ENCODE measurements at places on chromosomes 5 and 9.

GRCh38 chr9:93231121-93231694, 47.3 kb downstream of the WNK2 start:
- DNase-seq: peak; percentile 19

GRCh38 chr9:92760494-92760893, 4.1 kb downstream of the BICD2 start:
- DNase-seq: no peak

- DNase-seq: no peak
These were observed 78.7 kb upstream of the ASS1 start for GRCh38 chr9:130366072-130366471.

DNA sequence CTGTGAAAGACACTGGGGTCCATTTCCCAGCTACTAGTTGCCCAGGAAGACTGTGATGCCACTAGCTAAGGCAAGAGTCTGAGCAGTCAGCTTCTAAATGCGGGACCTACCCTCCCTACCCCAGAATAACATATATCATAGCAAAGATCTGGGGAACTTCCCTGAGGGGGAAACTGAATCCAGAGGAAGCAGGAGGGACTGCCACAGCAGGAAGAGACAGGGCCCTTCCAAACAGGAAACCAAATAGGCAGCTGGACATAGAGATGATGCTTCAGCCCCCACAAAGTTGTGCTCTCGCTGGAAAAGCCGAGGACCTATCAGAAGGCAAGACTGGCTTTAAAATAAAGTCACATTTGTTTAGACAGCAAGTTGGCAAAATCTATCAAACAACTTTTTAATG, 51.1 kb downstream of the KLHL3 start:
- DNase-seq: no peak

GRCh38 chr5:78612227-78613150, 36.1 kb downstream of the LHFPL2 start:
- DNase-seq: no peak

DNA sequence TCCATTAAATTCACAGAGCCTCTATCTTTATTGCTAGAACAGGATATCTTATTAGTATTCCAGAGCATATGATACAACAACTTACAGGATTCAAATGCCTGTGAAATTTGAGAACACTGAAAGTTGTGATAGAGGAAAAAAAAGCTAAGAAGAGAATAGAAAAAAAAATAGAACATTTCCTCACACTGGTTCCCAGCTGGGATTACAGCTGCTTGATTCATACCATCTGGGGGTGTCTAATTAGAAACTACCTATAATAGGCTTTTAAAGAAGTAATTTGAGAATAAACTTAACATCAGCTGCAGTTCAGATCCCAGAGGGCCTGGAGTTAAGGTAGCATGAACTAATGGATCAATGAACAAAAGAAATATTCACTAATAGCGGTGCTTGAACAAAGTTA, 922.0 kb downstream of the CDH12 start:
- DNase-seq: no peak

DNA sequence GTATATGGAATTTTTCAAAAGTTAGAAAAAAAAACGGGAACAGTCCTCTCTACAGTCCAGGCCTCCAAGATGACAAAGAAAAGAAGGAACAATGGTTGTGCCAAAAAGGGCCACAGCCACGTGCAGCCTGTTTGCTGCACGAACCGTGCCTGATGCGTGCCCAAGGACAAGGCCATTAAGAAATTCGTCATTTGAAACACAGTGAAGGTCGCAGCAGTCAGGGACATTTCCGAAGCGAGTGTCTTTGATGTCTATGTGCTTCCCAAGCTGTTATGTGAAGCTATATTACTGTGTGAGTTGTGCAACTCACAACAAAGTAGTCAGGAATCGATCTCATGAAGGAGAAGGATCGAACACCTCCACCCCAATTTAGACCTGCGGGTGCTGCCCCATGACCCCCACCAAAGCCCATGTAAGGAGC, 37.4 kb downstream of the HMGCR start:
- DNase-seq: no peak

DNA sequence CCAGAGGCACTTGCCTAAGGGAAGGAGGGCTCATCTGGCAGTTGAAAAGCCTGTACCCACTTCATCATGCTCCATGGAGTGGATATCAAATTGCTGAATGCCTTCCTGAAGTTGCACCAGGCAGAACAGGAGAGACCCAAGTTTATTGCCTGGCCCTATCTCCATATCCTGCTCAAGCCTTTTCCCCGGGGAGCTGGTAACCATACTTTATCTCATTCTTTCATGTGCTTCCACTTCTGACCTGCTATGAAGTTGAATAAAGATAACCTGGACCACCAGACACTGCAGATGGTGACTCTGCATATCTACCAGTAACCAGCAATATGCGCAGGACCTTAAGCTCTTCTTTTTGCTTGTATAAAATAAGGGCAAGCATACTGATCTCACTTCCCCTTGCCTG, 1397.5 kb upstream of the CDH6 start:
- no peak for DNase-seq

DNA sequence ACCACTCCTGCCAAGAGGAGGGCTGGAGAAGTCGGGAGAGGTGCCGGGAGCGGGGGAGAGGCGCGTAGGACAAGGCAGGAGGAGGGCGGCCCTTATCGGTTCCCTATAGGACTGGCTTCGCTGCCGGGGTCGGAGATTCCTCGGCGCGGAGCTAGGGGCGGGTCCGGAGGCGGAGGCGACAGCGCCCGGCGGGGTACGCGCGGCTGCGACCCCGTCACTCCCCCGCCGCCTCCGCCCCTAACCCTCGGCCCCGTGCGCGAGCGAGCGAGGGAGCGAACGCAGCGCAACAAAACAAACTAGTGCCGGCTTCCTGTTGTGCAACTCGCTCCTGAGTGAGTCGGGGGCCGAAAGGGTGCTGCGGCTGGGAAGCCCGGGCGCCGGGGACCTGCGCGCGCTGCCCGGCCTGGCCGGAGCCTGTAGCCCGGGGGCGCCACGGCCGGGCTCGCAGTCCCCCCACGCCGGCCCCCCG, 2.0 kb downstream of the GLIS3 start:
- DNase-seq: no peak
